Right renal pelvis (tissue), 4 donors: ENCODE measurements at places on chromosomes 6 and 20.

- DNase-seq, result no peak
These were observed 205.1 kb downstream of the ANKRD60 start for GRCh38 chr20:58023346-58023745.

- DNase-seq, result no peak
These were observed 57.8 kb downstream of the PTPN1 start for GRCh38 chr20:50567860-50568548.

DNA sequence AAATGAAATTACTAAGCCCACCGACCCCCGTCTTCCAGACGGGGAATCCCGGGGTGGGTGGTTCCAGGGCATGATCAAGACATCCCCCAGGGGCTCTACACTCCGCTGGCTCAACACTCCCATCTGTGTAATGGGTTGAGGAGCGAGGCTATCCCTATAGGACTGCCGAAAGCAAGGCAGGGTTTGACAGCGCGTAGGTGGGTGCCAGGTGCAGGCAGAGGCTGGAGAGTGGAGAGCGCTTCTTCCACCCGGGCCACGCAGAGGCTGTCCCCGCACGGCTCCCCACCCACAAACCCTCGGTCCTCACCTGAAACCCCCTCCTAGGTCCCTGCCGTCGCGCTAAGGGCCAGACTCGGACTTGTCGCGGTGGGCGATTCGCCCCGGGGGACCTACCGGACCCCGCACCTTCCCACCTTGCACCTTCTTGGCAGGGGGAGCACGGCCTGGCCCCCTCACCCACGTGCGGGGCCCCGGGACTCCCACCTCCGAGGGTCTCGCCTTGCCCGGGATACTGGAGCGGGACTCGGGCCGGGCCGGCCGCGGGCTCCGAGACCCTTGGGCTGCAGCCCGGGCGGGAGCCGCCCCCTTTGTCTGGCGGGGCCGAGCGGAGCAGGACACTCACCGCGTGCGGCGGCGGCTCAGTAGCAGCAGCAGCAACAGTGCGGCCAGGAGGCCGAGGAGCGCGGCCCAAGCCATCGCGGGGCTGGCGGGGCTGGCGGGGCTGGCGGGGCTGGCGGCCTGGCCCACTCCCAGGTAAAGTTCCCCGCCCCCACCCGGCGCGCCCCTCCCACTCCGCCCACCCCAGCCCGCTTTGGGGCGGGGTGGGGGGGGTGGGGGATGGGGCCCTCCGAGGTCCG, at the start of gene PTGIS:
TSS of gene PTGIS (minus strand) at position 717 of the 857 bp plus-strand sequence. CDS start at position 696, 21 bp downstream.
- no peak for DNase-seq

- no peak for DNase-seq
These were observed 196.0 kb downstream of the BTBD3 start for GRCh38 chr20:12113468-12114371.

GRCh38 chr6:144285798-144286502, 815 bp downstream of the UTRN start:
- peak; percentile 49 for DNase-seq

DNA sequence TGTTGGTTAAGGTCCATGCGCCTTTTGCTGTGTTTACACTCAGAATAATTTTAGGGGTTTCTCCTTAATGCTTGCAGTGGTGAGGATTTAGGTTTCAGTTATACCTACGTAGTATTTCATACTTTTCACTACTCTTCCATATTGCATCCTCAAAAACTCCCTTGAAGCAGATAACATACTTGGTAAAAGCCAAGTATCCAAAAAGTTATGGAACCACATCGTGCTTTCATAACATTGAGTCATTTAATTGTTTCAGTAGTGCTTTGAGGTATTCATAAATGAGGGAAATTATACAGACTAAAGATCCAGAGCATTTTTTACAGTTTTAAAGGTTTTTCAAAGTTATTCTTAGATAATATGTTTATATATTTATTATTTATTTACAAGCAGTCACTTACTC, 4.0 kb upstream of the ATXN1 start:
- no peak for DNase-seq

GRCh38 chr6:44291841-44292240, 21.3 kb downstream of the AARS2 start:
- DNase-seq, result no peak

DNA sequence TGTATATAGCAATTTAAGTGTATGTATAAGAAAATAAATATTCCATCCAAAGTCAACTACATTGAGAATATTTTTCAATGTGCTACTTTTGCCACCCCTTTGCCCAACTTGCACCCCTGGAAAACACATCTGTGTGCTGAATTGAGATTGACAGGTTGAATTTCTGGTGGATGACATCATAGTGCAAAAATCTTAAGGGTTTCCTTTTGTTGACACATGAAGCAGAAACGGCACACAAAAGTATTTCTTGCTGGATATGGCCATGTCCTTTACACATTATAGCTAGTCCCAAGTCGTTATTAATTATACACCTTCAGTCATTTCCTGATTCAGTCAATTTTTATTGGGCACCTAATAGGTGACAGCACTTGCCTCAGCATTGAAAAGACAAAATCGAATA, 188.7 kb upstream of the FBXL4 start:
- DNase-seq, result no peak

DNA sequence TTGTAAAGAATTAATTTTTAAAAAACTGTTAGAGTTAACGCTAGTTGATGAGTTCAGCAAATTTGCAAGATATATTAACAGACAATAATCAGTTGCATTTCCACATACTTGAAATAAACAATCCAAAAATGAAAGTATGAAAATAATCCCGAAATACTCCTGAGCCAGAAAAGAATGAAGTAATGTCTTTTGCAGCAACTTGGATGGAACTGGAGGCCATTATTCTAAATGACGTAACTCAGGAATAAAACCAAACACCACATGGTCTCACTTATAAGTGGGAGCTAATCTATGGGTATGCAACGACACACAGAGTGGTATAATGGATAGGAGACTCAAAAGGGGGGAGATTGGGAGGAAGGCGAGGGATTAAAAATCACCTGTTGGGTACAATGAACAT, 872.9 kb upstream of the GJE1 start:
- no peak for DNase-seq

DNA sequence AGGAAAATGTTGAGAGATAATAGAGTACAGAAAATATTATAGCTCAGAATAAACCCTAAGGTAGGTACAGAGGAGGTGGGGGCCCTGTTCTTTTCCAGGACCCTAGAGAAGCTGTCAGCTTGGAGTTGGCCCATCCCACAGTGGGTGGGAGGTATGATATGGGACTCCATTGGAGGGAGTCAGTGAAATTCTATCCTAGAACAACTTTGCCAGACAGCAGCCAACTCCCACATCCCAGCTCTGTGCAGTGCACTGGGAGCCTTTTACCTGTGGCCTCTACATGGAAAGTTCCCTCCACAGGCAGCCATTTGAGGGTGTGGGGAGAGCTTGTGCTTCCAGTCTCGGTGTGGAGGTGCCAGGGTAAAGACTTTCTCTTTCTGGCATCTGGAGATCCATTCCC, 36.8 kb upstream of the CLIC5 start:
- DNase-seq, result no peak

GRCh38 chr6:53263917-53264316, 84.8 kb downstream of the ELOVL5 start:
- DNase-seq, result no peak

GRCh38 chr20:59580991-59581401, 23.3 kb upstream of the PHACTR3 start:
- DNase-seq, result no peak

DNA sequence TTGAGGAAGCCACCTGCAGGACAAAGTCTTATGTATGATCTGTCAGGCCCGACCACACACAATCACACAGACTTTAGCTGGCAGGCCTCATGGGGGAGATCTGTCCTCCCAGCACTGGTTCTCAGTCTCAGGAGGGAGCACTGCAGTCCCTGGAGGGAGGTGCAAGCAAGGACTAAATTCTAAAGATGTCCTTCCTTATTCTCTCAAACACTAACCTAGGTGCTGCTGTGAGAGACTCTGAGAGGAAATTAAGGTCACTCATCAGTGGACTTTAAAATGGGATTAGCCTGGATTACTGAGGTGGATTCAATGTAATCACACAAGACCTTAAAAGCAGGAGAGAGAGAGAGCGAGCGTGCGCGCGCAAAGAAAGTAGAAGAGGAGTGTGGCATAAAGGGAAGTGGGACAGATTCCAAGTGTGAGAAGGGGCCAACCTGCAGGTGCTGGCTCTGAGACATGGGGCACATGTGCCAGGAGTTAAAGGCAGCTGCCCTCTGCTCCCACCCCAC, 14.3 kb downstream of the GLO1 start:
- no peak for DNase-seq
